ENCODE measurements at places on chromosomes 2 and 18. TPM values are rescaled to one million over a fixed set of nuclear protein-coding genes. Genes with fewer than 3 reads are reported as not detected.

LYPD1 gene
- 1.4 TPM for total RNA-seq

NDUFAF7 gene
- 26.0 TPM for total RNA-seq

DHX57 gene
- total RNA-seq: 17.7 TPM

UCN gene
- 7.2 TPM for total RNA-seq

ACKR3 gene
- total RNA-seq: 0.46 TPM

UNC80 gene
- not detected for total RNA-seq

GALNT13 gene
- total RNA-seq: not detected

GAL3ST2 gene
- total RNA-seq: 1.1 TPM

RND3 gene
- not detected for total RNA-seq

GPR75 gene
- total RNA-seq: 4.5 TPM

TMEM150A gene
- total RNA-seq: 1.1 TPM

TTC32 gene
- total RNA-seq: 26.3 TPM

PROM2 gene
- 1.2 TPM for total RNA-seq

RBM45 gene
- 22.5 TPM for total RNA-seq

C18orf63 gene
- not detected for total RNA-seq

CHRND gene
- not detected for total RNA-seq

CRACDL gene
- 0.13 TPM for total RNA-seq

ZSWIM2 gene
- not detected for total RNA-seq

PLGLB1 gene
- total RNA-seq: 3.6 TPM

PLEKHM3 gene
- total RNA-seq: 3.7 TPM

NAT8 gene
- total RNA-seq: not detected

DPP4 gene
- not detected for total RNA-seq

C2orf72 gene
- total RNA-seq: not detected

Measured in OCI-LY7 (cell line).